ENCODE measurements at places on chromosomes 1 and 21.

DNA sequence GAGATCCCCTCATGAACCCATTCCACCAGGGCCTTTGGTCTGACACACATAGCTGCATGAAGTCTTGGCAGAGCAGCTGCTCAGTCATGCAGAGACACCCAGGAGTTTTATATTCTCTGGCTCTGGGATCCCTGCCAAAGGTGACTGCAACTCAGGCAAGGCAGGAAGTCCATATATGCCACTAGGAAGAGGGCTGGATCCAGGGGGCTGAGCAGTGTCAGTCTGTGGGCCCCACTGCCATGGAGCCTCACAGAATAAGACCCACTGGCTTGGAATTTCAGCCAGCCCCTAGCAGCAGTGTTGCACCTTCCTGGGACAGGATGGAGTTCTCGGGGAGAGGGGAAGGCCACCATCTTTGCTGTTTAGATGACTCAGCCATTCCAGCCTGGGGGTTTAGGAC, 199.7 kb downstream of the TBX15 start:
- no peak for DNase-seq

- DNase-seq = no peak
Measured at GRCh38 chr21:15437883-15438282, 291.9 kb upstream of the USP25 start.

GRCh38 chr1:162381941-162382750, 618 bp downstream of the C1orf226 start:
- DNase-seq = no peak

- DNase-seq = no peak
Measured at GRCh38 chr1:242718967-242719366, 194.5 kb upstream of the PLD5 start.

DNA sequence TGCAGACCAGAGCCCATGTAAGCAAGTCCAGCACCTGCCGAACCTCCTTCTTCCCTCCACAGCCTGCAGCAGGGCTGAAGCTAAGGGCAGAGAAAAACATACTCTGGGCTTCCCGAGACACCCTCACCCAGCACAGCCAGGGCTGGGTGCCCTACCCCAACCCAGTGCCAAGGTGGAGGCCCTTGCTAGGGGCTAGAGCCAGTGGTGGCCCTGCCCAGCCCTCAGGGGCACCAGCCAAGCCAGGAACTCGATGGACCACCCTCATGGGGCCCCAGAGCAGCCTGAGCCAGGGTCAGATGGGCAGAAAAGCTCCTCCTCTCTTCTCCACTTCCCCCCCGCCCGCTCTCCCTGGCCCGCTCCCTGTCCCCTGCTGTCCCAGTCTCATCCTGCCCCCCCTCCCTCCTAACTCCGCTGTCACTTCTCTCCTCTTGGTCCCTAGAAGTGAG, 15.9 kb downstream of the TNFRSF25 start:
- no peak for DNase-seq
